Activated CD8-positive, alpha-beta memory T cell treated with anti-CD3 and anti-CD28 coated beads, Interleukin-2, amount 50 U/mL, for 48 hours (primary cell): ENCODE measurements at places on chromosomes 13 and 19.

DNA sequence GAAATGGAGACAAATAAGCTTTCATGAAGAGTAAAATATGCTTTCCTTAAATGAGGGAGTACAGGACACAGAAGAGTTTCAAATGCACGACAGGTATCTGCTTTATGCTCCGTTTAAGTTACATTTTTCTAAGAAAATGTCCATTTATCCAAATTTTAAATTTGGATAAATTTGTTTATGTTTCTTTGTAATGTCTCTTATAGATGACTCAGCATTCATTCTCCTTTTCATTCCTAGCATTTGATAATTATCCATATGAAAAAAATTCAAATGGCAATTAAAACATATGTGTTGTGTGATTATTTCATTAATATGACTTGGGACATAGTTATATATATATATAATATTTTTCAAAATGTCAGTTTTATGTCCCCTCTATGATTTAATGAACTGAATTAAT is 1449.3 kb downstream of the SLITRK1 start:
- DNase-seq: no peak

DNA sequence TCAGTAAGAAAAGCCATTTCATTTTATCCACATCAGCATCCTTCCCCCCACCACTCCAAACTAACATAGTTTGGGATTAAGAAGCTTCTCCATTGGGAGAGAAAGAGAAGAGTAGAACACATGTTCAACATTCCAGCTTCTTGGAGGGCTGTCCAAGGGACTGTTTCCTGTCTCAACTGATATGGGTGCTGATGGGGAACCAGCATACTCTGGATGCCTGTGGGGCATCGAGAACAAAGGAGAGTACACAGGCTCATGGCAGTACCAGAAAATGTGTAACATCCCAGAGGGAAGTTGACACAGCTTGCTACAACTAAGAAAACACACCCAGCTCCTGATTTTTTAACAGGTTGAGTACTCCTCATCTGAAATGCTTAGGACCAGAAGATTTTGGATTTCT is 24.7 kb downstream of the SUCLA2 start:
- no peak for DNase-seq

- no peak for DNase-seq
Observed at GRCh38 chr13:70353096-70353495, 244.8 kb upstream of the KLHL1 start.

GRCh38 chr13:95457294-95457693 is 95.2 kb upstream of the CLDN10 start:
- DNase-seq: no peak
